Activated naive CD4-positive, alpha-beta T cell treated with anti-CD3 and anti-CD28 coated beads for 36 hours (primary cell): ENCODE measurements at places on chromosomes 5 and 9. TPM values are rescaled to one million over a fixed set of nuclear protein-coding genes. Genes with fewer than 3 reads are reported as not detected.

The CD180 gene
- total RNA-seq, result not detected

The PRDM12 gene
- not detected for total RNA-seq

The HK3 gene
- not detected for total RNA-seq

The NR2F1-AS1 gene
- total RNA-seq, result not detected

The PRDM9 gene
- not detected for total RNA-seq

The ORM1 gene
- not detected for total RNA-seq

The PPP2R2B gene
- not detected for total RNA-seq

The RANBP3L gene
- not detected for total RNA-seq

The SLC34A1 gene
- total RNA-seq, result not detected

The BSPRY gene
- 7.7 TPM for total RNA-seq

The PCDHB9 gene
- total RNA-seq, result not detected

The GHR gene
- not detected for total RNA-seq

The GABRA1 gene
- total RNA-seq, result not detected

The ELAVL2 gene
- total RNA-seq, result not detected

The CDKN2B gene
- not detected for total RNA-seq

The ARHGEF39 gene
- total RNA-seq, result 30.4 TPM

The BARX1 gene
- 0.17 TPM for total RNA-seq

The TXNDC8 gene
- not detected for total RNA-seq

The SELENOP gene
- not detected for total RNA-seq

The TEX48 gene
- not detected for total RNA-seq

The CATSPER3 gene
- 0.32 TPM for total RNA-seq

The ADGRD2 gene
- total RNA-seq, result not detected

The TMEM215 gene
- total RNA-seq, result not detected

The RANBP17 gene
- not detected for total RNA-seq

The C9orf85 gene
- total RNA-seq, result 6.2 TPM

The HSPB3 gene
- total RNA-seq, result not detected

The CCL27 gene
- total RNA-seq, result not detected

The EQTN gene
- total RNA-seq, result not detected

The ANXA2R gene
- total RNA-seq, result 6.5 TPM

The RNF44 gene
- 88.3 TPM for total RNA-seq

The FST gene
- total RNA-seq, result not detected

The ANKRD55 gene
- 14.6 TPM for total RNA-seq

The KIF4B gene
- 0.05 TPM for total RNA-seq

The SLC6A19 gene
- not detected for total RNA-seq

The MYMK gene
- not detected for total RNA-seq

The IFNB1 gene
- 0.44 TPM for total RNA-seq

The SH3TC2 gene
- total RNA-seq, result not detected

The PRSS3 gene
- total RNA-seq, result not detected

The ANKRD18A gene
- 6.1 TPM for total RNA-seq

The PRRT1B gene
- total RNA-seq, result not detected

The ANKRD33B gene
- 1.9 TPM for total RNA-seq

The NR5A1 gene
- total RNA-seq, result not detected

The UGT3A2 gene
- not detected for total RNA-seq

The ADRB2 gene
- 0.32 TPM for total RNA-seq

The ARSK gene
- 4.5 TPM for total RNA-seq

The SIT1 gene
- 44.0 TPM for total RNA-seq

The IFNA13 gene
- not detected for total RNA-seq

The SHLD3 gene
- 3.1 TPM for total RNA-seq
